SHP77 (cell line): ENCODE measurements at places on chromosomes 6 and 20.

GRCh38 chr20:19777315-19777714 is 19.3 kb downstream of the RIN2 start:
- DNase-seq = no peak

DNA sequence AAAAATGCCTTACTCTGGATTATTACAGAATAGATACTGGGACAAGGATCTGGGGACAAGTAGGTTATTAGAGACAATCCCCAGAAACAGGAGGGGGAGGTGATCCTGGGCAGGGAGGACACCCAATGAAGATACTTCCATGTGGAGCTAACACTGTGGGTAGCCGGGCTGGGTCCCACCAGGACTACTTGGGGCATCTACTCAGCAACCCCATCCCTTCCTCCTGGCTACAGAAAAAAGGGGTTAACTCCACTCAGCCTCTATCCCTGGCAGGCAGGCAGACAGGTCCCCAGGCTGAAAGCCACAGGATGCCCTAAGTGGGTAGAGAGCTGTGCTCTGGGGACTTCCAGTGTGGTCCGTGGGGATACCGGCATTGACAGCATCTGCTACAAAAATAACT is 68.0 kb upstream of the NXT1 start:
- no peak for DNase-seq

GRCh38 chr6:88376768-88377387 is 210.7 kb upstream of the CNR1 start:
- no peak for DNase-seq

DNA sequence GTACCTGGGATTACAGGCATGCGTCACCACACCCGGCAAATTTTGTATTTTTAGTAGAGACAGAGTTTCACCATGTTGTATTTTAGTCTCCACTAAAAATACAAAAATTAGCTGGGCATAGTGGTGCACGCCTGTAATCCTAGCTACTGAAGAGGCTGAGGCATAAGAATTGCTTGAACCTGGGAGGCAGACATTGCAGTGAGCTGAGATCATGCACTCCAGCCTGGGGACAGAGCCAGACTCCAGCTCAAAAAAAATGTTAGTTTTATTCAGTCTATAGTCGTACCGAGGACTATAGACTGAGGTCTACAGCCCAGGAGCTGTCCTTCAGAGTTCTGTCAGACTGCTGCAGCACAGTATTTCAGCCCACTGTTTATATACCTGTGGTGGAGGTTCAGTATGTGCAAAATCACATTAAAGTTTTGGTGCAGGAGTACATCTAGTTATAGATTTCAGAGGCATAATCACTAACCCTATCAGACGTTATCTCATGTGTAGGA is 3.6 kb upstream of the CASP8AP2 start:
- DNase-seq = no peak

GRCh38 chr6:24568683-24569082 is 73.9 kb downstream of the ALDH5A1 start:
- peak; percentile 28 for DNase-seq

- no peak for DNase-seq
These were observed 387.9 kb downstream of the LMBRD1 start for GRCh38 chr6:69408886-69409285.

DNA sequence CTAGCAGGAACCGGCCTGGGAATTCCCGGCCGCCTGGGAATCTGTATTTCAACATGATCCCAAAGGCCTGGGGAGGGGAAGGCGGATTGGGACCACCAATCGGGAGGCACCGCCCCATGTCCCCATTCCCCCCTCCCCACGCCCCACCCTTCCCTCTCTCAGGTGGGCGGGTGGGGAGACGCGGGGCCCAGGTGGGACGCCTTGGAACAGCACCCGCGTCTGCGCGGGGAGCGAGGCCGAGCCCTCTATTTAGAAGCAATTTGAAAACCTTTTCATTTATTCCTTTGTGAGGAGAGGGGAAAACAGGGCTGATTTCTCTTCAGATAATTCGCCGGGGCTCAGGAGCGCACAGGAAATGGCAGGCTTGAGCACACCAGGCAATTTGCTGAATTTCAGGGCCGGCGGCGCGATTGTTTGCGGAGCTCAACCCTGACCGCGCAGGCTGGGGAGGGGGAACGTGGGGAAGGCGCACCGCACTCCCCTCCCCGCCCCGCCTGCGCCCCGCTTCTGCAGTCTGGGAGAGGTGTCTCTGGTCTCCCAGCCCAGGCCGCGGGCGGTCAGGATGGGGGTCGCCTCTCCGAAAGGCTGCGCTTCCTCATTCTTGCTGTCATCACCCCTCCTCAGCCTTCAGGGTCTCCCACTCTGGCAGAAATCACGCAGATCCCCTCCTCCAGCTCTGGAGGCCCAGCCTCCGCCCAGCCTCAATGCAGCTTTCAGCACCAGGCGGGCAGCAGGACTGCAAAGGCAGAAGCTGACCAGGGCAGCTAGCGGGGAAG is 170.0 kb downstream of the GRM4 start:
- DNase-seq = no peak

- DNase-seq = no peak
These were observed 66.2 kb upstream of the SLCO4A1 start for GRCh38 chr20:62575976-62576722.
